Activated T-cell treated with anti-CD3 and anti-CD28 coated beads for 1 hour (primary cell): ENCODE measurements at places on chromosomes 13 and 19.

GRCh38 chr19:14748601-14749000 is 29.8 kb downstream of the ADGRE2 start:
- DNase-seq, result no peak

- no peak for DNase-seq
These were observed 22.4 kb downstream of the AMER2 start for GRCh38 chr13:25149711-25150110.

DNA sequence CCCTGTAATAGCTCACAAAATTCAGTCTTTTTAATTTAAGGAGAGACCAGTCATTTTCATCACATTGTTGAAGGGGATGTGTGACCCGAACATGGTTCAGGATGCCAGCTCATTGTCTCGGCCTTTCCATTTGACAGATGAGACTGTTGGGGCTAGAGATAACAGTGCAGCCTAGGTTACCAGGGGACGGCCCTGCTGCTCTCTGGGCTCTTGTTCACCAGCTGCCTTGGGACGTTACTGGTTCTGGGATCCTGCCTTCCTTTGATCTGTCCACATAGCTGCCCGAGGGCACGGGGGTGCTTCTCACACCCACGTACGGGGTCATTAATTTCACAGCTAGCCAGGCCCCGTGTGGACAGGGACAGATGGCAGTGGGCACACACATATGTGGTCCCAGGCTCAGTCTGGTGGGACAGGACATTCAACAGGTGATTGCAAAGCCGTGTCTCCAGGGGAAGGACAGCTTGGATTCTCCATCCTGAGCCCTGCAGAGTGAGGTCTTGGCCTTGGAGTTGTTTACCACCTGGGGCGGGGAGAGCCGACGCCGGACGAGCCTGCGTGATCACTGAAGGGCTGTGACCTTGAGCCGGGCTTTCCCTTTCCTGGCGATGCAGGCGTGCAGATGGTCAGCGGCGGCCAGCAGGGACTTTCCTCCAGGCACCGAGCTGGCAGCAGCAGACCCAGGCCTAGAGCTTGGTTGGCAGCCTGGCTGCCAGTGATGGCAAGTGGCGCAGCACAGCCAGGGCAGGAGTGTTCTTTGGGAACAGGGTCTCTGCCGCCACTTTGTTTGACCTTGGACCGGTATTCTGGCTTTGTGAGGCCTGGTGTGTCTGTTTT is 26.7 kb upstream of the NPAS1 start:
- DNase-seq, result no peak

GRCh38 chr19:18879579-18880373 is 16.2 kb downstream of the CERS1 start:
- DNase-seq, result no peak

- peak; percentile 9 for DNase-seq
These were observed 64.2 kb upstream of the UQCRFS1 start for GRCh38 chr19:29277102-29277501.

DNA sequence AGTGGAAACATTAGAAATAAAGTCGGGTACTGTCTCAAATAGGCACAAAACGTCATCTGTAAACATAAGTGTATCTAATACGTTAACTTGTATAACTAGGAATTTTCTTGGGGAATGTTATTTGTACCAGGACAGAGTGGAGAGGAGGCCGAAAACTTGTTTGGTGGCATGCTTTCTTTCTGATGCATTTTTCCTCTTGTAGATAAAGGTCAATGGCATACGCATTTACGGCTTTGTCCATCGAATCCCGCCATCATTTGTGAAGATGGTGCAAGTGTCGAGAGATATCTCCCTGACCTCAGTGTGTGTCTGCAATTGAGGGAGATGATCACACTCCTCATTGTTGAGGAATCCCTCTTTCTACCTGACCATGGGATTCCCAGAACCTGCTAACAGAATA is 4.7 kb downstream of the LGALS13 start:
- DNase-seq, result no peak

DNA sequence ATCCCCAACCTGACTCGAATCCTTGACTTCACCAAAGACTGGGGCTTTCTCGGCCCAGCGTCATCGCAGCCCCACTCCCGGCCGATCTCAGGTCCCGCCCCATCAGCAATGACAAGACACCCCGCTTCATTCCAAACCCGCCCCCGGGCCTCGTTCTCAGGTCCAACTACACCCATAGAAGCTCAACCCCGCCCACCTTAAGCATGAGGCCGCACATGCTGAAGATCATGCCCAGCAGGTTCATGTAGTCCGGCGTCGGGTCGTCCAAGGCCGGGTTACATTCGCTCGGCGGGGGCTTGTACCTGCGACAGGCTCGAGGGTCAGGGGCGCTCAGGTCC is 2.3 kb downstream of the WDR83 start:
- peak; percentile 45 for DNase-seq

GRCh38 chr13:39955560-39955959 is 300.1 kb downstream of the COG6 start:
- DNase-seq, result no peak

DNA sequence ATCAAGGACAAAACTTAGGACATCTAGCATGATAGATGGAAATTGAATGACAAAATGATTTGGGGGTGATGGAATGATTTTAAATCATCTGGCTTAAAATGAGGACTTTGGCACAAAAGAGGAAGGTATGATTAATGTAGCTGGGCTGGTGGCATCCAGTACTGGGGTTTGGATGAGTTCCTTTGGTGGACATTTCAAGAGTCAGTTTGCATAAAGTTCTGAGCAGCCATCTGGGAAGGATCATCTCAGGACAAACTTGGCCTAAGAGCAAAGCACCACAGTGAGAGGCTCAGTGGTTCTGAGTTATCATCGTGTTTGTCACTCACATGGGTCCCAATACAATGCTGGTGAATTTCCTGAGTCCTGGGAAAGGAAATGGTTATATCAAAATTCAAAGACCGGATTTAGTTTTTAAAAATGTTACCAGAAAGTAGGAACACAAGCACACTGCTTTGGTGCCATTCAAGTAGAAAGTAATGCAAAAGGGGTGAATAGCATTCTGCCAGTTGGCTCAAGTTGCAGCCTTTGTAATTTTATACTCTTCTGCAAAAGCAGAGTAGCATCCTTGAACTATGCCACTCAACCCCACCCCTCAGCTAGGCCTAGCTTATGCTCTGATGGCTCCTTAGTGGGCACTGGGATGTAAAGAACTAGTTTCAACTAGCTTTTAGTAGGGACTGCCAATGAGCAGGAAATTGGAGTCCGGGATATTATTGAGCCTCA is 219.0 kb downstream of the COG6 start:
- no peak for DNase-seq

DNA sequence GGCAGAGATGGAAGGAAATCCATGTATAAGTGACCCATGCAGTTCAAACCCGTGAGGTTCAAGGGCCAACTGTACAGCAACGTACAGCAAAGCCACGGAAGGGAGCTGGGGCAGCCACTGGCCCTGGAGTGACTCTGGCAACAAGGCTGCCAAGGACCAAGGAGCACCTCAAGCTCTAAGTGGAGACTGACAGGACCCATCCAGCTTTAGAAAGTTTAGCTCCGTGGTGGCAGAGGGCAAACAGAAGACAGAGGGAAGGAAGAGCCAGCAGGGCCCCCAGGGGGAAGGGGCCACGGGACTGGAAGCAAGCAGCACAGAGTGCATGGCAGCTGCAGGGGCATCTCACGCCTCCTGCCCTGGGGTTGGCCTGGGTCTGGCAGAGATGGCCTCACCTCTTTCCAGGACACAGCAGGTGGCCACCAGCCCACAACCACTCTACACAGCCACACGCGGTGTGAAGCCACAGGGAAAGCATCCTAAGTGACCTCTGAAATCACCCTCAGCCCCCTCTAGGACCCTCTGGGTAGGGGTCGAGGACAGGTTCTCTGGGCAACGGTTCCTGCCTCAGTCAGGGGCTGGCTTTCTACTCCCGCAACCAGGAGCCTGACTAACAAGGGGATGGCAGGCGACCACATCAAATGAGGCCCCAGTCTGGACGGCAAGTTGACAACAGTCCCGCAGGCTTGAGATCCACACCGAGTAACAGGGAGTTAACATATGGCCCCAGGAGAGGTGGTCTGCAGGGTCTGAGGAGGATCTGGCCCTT is 3.8 kb downstream of the MIER2 start:
- DNase-seq, result no peak

GRCh38 chr19:37304190-37304883 is 66.6 kb upstream of the ZNF527 start:
- no peak for DNase-seq

DNA sequence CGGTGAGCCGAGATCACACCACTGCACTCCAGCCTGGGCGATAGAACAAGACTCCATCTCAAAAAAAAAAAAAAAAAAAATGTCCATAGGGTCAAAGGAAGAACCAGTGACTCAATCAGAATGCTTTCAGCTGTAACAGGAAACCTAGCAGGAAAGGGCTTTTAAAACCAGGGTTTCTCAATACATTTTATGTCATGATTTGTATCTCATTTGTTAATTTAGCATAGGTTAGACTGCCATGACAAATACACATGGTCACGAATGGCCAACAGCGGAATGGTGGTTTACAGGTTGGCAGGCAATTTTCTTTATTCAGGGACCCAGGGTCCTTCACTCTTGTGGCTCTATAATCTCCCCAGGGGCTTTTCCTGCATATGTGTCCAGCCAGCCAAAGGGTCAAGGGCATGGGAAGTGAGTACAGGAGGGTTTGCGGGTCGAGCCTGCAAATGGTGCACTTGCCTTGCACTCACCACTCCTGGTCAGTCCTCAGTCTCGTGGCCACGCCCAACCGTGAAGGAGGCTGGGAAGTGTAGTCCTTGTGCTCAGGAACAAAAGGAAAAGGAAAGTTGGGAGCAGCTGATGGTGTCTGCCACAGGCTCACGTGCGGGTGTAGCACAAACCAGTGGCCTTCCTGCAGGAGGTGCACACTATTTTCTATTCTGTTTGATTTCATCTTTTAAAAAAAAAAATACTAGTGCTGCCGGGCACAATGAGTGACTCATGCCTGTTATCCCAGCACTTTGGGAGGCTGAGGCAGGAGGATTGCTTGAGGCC is 14.8 kb downstream of the DHX34 start:
- no peak for DNase-seq

DNA sequence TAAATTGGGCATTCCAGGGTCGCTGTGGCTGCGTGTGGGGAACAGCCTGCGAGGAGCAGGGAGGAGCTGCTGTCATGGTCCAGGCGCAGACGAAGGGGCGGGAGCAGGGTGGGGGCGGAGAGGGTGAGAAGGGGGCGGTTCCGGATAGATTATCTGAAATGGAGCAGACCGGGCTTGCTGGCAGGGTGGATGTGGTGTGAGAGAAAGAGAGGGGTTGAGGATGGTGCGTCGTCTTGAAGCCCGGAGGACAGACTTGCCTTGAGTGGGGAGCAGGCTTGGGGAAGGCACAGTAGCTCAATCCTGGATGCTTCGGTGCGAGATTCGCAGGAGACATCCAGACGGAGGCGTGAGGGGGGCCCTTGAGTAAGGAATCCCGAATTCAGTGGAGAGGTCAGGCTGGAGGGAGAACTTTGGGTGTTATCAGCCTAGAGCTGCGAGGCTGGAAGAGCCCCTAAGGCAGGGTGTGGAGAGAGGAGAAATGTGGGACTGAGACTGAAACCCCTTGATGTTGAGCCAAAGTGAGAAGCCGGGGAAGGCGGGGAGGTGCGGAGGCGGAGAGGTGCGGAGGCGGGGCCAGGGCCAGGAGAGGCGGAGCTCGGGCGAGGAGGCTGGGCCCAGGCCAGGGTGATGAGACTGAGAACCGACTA is 40.6 kb downstream of the DPF1 start:
- DNase-seq, result no peak
